ENCODE measurements at places on chromosomes 2 and 18. TPM values are rescaled to one million over a fixed set of nuclear protein-coding genes. Genes with fewer than 3 reads are reported as not detected.

DNA sequence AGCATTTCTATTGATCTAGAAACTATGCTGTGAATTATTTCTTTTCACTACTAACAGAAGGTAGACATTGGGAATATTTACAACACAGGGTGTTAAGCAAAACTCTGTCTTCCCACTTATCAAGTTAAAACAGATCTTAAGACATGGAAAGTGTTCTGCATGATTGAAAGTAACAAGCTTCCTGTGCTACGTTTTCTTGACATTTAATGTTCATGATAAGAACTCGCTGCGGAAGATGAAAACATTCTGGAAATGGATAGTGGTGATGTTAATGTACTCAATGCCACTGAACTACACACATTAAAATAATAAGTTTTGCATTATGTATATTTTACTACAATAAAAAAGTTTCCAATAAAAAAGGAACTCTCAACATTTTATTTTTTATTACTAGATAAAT lies 74.4 kb upstream of the SCN7A start:
- H3K36me3 ChIP-seq, result no peaks in the 10 kb centered on the region
- H3K4me3 ChIP-seq, result no peak overlapping the region
- H3K27me3 ChIP-seq, result no peaks in the 10 kb centered on the region
- H3K27ac ChIP-seq, result no peak overlapping the region

DNA sequence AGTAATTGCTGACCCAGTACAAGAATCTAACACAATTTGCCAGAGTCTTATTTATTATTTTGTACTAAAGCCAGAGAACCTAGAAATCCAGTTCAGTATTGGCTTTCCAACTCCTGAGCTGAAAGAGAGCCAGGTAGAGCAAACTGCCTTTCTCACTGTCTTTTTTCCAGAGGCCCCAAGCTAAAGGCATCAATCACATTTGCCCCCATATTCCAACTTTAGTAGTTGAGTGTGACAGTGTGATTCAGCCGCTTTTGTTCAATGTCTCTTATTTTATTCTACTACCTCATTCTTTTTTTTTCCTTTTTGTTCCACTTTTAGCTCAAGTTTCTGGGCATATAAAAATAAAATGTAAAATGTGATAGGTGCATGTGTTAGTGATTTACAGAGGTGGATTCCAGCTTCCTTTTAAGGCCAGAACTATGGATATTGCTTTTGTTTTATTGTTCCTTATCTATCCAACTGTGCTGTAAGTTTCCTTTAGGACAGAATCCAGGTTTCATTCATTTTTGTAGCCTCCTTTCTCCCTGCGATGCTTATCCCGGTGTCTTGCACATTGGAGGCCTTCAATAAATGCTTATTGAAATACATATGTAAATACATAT lies 153.0 kb downstream of the ZEB2 start:
- no peaks in the 10 kb centered on the region for H3K27me3 ChIP-seq
- no peaks in the 10 kb centered on the region for H3K4me1 ChIP-seq
- H3K27ac ChIP-seq, result no peak overlapping the region
- DNase-seq, result no peak
- no peak overlapping the region for H3K4me3 ChIP-seq

DNA sequence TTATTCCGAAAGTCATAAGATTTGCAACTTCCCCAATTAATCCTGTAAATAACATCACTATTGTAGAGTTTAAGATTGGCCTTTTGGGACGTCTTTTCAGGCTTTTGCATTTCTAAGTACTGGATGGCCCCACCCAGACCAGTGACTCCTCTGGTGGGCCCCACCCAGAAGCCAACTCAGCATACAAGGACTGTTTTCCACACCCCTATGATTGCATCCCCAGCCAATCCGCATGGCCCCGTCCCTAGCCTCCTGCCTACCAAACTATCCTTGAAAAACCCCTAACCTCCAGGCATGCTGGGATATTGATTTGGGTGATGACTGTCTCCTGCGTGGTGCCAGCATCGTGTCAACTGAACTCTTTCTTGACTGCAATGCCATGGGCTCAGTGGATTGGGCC lies 24.5 kb upstream of the TGIF1 start:
- H3K4me3 ChIP-seq, result no peak overlapping the region
- no peaks in the 10 kb centered on the region for H3K4me1 ChIP-seq
- H3K27me3 ChIP-seq, result no peaks in the 10 kb centered on the region
- H3K36me3 ChIP-seq, result no peaks in the 10 kb centered on the region
- no peak for DNase-seq

Gene FHOD3
- 0.60 TPM for total RNA-seq

Gene TET3
- 4.7 TPM for total RNA-seq

Gene KCNJ3
- total RNA-seq, result 1.1 TPM

GRCh38 chr2:77838441-77838840 lies 316.3 kb upstream of the LRRTM4 start:
- no peak overlapping the region for H3K27ac ChIP-seq
- DNase-seq, result no peak
- H3K4me1 ChIP-seq, result no peaks in the 10 kb centered on the region
- H3K27me3 ChIP-seq, result no peaks in the 10 kb centered on the region

- H3K36me3 ChIP-seq, result no peaks in the 10 kb centered on the region
- no peaks in the 10 kb centered on the region for H3K4me1 ChIP-seq
- no peak for DNase-seq
- no peak overlapping the region for H3K27ac ChIP-seq
- H3K4me3 ChIP-seq, result no peak overlapping the region
Measured at GRCh38 chr2:134522496-134523455, 196.0 kb downstream of the TMEM163 start.

DNA sequence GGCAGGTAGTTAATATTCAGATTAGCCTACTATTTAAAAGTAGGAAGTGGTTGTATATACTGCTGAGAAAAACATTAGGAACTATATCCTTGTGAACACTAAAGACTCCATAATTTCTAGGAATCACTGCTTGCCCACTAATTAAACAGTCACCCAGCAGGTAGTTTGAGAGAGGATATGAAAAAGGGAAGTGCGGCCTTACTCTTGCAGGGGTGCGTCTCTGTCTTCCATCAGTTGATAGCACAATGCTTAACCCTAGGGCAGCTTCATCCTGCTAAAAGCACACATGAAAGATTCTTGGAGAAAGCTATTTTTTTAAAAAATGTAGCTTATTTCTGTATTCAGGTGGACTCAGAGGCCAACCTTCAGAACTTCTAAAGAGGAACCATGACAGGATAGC lies 53.1 kb upstream of the ATP5MC3 start:
- no peaks in the 10 kb centered on the region for H3K36me3 ChIP-seq
- no peak overlapping the region for H3K27ac ChIP-seq
- H3K4me3 ChIP-seq, result no peak overlapping the region
- DNase-seq, result no peak
- no peaks in the 10 kb centered on the region for H3K4me1 ChIP-seq

DNA sequence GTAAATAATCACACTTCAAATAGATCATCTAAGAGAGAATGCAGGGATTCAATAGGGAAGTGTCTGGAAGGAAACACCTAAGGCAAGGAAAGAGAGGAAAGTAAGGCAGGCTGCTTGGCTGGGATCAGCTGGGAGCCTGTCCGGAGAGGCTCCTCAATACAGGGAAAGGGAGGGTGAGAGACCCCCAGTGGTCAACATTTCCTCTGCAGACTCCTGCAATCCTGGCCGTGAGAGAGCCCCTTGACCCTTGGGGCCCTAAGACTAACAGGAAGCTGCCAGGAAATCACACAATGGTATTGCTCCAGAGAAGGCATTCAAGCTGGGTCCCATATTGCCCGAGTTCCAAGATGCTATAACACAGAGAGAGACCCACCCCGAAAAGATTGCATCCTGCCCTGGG lies 549.4 kb downstream of the NYAP2 start:
- H3K27me3 ChIP-seq, result no peaks in the 10 kb centered on the region
- H3K27ac ChIP-seq, result no peak overlapping the region
- H3K4me1 ChIP-seq, result no peaks in the 10 kb centered on the region
- no peak overlapping the region for H3K4me3 ChIP-seq
- DNase-seq, result no peak

- no peaks in the 10 kb centered on the region for H3K4me1 ChIP-seq
- no peak overlapping the region for H3K4me3 ChIP-seq
- DNase-seq, result no peak
- no peaks in the 10 kb centered on the region for H3K36me3 ChIP-seq
- no peaks in the 10 kb centered on the region for H3K27me3 ChIP-seq
- H3K27ac ChIP-seq, result no peak overlapping the region
Measured at GRCh38 chr2:111652038-111652437, 232.0 kb downstream of the ANAPC1 start.

Gene HK2
- total RNA-seq, result 8.6 TPM

GRCh38 chr2:172179045-172179701 lies 76.5 kb upstream of the DLX2 start:
- DNase-seq, result no peak
- no peaks in the 10 kb centered on the region for H3K36me3 ChIP-seq
- no peak overlapping the region for H3K4me3 ChIP-seq
- no peaks in the 10 kb centered on the region for H3K27me3 ChIP-seq
- H3K4me1 ChIP-seq, result no peaks in the 10 kb centered on the region
- H3K27ac ChIP-seq, result no peak overlapping the region

DNA sequence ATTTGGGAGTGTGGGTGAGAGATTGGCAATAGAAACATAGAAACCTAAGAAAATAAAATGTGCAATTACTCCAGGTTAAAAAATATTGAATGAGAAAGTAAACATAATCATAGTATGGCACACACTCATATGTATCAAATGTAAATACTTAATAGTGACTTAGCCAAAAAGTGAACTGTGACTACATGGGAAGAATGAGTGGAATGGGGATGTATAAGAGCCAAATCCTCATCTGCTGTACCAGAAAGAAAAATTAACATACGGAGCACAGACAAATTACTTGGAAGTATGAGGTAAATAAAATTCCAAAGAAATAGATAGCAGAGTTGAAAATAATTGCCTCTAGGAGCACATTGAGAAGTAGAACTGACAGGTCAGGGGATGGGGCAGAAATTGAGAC lies 4.0 kb downstream of the FLACC1 start:
- H3K36me3 ChIP-seq, result no peaks in the 10 kb centered on the region
- H3K4me3 ChIP-seq, result no peak overlapping the region
- no peak overlapping the region for H3K27ac ChIP-seq
- H3K27me3 ChIP-seq, result no peaks in the 10 kb centered on the region
- H3K4me1 ChIP-seq, result no peaks in the 10 kb centered on the region

DNA sequence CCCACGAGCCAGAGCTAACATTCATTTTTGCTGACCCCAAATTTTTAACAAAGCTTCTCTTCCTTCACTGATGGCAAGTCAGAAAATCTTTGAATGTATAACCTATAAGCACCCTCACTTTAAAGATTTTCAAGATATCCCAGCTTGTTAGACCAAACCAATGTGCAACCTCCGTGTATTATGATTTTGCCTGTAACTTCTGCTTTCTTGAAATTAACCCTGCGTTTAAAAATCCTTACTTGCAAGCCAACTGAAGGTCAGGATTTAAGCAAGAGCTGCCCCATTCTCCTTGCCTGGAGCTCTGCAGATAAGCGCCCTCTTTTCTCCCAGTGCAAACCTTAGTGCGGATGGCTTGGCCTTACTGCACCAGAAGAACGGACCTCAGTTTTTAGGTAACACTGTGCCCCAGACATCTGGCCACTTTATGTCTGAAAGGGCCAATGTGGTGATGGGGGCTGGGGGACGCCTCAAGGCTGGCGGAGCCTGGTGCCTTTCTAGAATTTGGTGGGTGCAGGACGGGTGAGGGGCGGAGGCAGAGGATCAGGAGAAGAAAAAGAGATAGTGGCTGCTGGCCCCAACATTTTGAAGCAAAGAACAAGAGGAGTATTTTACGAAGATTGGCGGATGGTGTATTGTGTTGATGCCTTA lies 805 bp upstream of the TNFRSF11A start:
- H3K27ac ChIP-seq, result no peak overlapping the region
- no peak overlapping the region for H3K4me3 ChIP-seq
- H3K36me3 ChIP-seq, result no peaks in the 10 kb centered on the region
- no peaks in the 10 kb centered on the region for H3K4me1 ChIP-seq
- peak; percentile 22 for DNase-seq
- no peaks in the 10 kb centered on the region for H3K27me3 ChIP-seq

Gene FBXO36
- total RNA-seq, result 1.1 TPM

- no peak overlapping the region for H3K4me3 ChIP-seq
- no peak for DNase-seq
- H3K27me3 ChIP-seq, result no peaks in the 10 kb centered on the region
Measured at GRCh38 chr2:3610881-3611505, 16.1 kb downstream of the COLEC11 start.

DNA sequence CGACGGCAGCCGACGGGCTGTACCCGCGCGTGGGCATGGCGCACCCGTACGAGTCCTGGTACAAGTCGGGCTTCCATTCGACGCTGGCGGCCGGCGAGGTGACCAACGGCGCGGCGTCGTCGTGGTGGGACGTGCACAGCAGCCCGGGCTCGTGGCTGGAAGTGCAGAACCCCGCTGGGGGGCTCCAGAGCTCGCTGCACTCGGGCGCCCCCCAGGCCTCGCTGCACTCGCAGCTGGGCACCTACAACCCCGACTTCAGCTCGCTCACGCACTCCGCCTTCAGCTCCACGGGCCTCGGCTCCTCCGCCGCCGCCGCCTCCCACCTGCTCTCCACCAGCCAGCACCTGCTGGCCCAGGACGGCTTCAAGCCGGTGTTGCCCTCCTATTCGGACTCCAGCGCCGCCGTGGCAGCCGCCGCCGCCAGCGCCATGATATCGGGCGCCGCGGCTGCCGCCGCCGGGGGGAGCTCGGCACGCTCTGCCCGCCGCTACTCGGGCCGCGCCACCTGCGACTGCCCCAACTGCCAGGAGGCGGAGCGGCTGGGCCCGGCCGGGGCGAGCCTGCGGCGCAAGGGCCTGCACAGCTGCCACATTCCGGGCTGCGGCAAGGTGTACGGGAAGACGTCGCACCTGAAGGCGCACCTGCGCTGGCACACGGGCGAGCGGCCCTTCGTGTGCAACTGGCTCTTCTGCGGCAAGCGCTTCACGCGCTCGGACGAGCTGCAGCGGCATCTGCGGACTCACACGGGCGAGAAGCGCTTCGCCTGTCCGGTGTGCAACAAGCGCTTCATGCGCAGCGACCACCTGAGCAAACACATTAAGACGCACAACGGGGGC lies 2.0 kb downstream of the SP9 start:
- H3K4me1 ChIP-seq, result no peaks in the 10 kb centered on the region
- H3K36me3 ChIP-seq, result no peaks in the 10 kb centered on the region
- H3K4me3 ChIP-seq, result no peak overlapping the region
- H3K27me3 ChIP-seq, result peaks cover 25% of the 10 kb centered on the region
- no peak overlapping the region for H3K27ac ChIP-seq

Gene RNF181
- 56.8 TPM for total RNA-seq

DNA sequence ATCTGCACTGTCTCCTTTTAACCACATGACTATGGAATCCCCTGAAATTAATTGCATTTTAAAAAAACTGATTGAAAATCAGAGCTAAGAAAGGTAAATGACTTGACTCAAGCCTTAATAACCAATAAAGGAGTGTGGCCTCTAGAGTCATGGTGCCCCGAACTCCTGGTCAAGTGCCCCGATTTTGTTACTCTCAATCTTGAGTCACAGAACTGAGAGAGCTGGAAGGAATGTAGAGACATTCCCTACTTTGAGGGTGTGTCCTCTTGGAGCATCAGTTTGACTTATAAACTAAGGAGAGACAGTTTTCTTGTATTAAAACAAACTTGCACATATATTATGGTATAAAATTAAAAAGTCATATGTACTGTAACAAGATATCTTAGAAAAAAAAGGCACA lies 2.4 kb downstream of the WDR43 start:
- no peak overlapping the region for H3K4me3 ChIP-seq
- H3K27me3 ChIP-seq, result no peaks in the 10 kb centered on the region
- DNase-seq, result no peak
- no peak overlapping the region for H3K27ac ChIP-seq
- H3K4me1 ChIP-seq, result peaks cover 4% of the 10 kb centered on the region

Data from pancreas (tissue), 10 donors.